ENCODE measurements at places on chromosomes 5 and 9.
A peak's percentile ranks its signal among the peaks of the same experiment; 100 is the strongest.

DNA sequence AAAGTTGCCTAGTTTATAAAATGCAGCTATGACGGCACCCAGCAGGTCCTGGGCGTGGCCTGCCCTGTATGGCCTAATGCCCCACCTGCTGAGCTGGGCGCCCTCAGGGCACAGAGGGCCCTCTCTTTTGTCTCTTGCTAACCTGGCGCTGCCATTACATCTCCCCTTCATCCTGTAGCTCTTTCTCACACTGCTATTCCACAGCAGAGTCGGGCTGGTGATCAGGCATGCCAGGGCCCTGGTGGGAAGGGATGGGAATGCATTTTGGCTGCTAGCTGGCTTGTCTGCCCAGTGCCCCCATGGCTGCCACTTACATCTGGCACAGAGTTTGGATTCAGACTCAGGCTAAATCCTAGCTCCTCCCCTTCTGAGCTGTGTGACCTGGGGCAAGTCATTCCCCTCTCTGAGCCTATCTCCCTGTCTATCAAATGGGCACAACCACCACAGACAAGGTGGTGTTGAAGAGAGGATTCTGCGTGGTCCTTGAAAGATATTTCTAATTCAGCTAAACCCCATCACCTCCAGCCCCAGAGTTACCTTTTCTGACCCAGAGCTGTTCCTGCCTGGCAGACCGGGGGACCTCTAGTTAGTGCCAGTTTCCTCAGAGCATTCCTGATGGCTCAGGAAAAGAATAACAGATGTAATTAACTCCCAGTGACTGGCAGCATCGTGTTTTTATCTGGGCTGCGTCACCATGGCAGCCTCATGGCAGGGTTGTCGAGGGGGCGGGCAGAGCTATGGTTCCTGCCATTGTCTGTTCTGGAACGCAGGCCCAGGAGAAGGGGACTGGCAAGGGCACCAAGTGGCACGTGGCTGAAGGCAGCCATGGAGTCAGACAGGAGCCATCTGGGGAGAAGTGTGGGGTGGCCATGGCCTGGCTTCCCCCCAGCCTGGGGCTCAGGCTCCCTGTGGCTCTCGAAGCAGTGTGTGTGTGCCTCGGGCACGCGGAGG lies 6.3 kb downstream of the PRR7 start:
- no peak for DNase-seq

- DNase-seq: peak; percentile 42
Observed at GRCh38 chr5:126354012-126354857, 69.0 kb upstream of the GRAMD2B start.

DNA sequence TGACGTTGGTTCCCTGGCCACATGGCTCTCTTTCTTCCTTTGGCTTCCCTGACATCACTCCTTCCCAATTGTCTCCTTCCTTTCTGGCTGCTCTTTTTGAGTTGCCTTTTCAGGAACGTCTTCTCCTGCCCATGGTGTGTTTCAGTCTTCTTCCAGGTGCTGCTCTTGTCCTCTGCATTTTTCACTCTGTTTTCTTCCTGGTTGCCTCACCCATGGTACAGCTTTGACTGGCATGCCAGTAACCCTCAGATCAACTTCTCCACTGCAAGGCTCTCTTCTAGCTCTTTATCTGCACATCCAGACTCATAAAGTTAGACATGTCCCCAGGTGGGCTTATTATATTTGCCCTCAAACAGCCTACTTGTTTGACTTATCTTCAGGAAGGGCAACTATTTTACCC lies 91.0 kb upstream of the ANKH start:
- no peak for DNase-seq

GRCh38 chr5:177123789-177124485 lies 9.6 kb upstream of the NSD1 start:
- DNase-seq: no peak

DNA sequence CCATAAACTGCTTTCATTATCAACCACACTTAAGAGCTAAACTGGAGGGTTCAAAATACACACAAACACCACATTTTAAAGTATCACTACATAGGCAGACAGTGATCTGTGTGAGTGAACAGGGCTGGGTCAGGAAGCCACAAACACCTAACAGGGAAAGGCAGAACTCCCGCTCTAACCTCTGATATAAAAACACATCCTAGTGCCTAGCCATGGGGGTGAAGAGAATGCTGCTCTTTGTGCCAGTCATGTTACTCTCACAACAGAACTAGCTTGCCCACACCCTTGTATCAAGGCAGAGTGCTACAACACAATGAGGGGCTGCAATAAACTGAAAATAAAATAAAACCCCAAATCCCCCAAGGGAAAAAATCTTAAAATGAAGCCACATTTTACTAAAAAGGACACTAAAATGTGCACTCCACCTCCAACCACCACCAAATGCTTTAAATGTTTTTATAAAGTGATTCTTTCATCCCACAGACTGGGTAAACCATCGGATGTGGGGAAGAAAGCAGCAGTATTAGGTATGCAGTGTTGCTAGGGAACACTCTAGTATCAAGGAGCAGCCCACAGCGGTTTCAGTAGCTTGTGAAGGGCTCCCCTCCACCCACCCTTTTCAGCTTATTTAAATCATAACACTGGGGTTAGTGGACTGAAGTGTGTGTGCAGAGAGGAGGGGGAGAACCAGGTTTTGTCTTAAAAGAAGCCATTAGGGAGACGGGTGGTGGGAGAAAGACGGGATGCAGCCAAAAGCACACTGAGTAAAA lies 64.5 kb downstream of the TMEM161B start:
- DNase-seq: peak; percentile 54

GRCh38 chr5:176561259-176561658 lies 12.1 kb downstream of the CDHR2 start:
- no peak for DNase-seq

GRCh38 chr5:1511651-1512540 lies 11.9 kb downstream of the LPCAT1 start:
- no peak for DNase-seq

DNA sequence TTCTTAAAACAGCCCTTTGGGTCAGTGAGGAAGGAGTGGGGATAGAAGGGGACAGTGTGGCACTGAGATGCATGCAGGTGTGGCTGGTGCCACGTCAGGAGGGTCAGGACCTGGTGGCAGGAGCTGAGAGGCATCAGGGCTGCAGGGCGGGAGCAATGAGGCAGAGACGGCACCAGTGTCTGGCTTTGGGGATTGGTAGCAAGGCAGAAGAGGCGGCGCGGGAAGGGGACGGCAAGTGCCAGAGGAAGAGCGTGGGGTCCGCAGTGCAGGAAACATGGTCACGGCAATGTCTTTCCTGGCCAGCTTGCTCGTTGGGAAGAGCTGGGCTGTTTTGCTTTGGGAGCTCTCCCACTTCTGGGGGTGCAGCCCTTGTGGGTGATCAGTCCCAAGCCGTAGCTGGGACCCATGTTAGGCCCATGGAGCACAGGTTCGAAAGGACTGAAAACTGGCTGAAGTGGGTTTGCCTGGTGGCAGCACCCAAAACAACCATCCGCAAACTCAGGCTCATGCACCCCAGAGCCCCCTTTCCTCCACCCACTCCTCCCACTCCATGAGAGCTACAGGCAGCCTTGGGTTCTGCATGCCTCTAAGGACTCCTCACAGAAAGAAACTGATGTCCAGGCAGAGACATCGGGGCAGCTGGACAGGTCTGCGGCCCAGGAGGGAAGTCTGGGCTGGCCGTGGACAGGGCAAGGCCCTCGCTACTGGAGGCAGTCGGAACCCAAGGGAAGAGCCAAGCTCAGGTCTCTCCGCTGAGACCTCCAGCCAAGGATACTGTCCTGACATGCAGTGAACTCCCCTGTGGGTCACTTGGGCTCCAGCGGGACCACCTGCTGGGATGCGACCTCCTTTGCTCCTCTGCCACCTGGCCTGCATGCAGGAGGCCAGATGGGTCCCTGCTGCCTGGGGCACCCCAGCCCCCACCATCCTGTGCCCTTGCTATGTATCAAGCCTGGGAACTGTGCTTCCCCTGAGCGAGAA lies 104.4 kb downstream of the ZNF354C start:
- no peak for DNase-seq

DNA sequence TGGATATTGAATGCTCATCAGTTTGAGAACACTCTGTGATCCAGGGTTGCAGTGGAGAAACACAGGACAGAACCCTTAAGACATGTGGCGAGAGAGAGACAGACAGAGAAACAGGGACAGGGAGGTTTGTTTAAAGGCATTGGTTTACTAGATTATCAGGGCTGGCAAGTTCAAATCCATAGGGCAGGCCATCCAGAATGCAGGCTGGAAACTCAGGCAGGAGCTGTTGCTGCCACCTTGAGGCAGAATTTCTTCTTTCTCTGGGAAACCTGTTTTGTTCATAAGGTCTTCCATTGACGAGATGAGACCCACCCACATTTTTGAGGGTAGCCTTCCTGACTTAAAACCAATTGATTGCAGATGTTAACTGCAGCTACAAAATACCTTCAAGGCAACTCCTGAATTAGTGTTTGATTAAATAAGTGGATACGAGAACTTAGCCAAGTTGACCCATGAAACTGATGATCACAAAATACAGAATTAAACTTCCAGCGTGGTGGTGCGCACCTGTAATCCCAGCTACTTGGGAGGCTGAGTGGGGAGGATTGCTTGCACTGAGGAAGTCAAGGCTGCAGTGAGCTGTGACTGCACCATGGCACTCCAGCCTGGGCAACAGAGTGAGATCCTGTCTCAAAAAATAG lies 55.9 kb downstream of the NSUN2 start:
- DNase-seq: peak; percentile 32

GRCh38 chr9:130433168-130433946 lies 11.4 kb upstream of the ASS1 start:
- DNase-seq: peak; percentile 24

DNA sequence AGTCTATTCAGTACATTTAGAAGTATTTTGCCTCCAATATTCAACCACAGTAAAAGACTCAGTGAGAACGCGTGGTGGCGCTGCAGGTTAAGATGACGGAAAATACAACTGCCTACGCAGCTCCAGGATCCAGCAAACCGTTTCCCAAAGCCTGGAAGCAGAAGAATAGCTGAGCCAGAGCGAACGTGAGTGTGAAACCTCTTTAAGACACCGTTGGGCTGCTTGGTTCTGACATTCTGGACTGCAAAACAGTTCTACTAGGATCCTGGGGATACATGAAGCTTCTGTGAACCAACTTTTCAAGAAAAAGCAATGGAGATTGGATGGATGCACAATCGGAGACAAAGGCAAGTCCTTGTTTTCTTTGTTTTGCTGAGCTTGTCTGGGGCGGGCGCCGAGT lies at the start of gene PCDHB16:
TSS of gene PCDHB16 (plus strand) at position 140 of the 400 bp plus-strand sequence. CDS start at position 313, 173 bp downstream.
- no peak for DNase-seq

DNA sequence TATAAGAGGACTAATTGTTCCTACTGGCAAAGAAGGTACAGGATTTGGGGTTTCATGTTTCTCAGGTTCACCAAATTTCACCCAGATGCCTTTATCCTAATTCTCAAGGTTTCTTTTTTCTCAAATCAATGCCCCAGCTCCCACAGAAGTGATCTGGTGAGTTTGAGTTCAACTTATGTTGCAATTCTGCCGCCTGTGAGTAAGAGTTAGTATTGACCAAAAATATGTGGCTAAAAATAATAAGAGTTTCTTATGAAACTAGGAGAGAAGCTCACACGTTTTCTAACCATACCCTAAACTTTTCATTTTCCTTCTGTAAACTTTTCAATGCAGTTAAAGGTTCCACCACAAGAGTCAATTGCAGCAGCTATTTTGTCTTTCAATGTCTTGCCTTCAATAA lies 15.1 kb downstream of the SLCO6A1 start:
- DNase-seq: no peak

DNA sequence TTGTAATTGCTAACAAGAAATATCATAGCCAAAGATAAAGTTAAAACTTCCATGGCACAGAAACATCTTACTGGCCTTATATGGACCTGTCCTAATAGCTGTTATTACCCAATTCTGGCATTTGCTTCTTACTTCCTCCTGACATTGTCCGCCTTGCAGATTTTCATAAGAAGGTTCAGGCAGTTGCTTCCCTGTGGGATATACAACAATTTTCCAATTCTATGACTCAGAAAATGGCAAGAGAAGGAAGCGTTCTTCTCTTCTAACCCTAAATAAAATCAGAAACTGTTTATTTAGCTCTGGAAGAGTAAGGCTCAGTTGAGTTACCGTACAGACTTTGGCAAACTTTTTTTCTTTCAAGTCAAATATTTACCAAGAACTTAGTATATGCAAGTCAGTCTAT lies 1.7 kb downstream of the PRKAA1 start:
- no peak for DNase-seq

DNA sequence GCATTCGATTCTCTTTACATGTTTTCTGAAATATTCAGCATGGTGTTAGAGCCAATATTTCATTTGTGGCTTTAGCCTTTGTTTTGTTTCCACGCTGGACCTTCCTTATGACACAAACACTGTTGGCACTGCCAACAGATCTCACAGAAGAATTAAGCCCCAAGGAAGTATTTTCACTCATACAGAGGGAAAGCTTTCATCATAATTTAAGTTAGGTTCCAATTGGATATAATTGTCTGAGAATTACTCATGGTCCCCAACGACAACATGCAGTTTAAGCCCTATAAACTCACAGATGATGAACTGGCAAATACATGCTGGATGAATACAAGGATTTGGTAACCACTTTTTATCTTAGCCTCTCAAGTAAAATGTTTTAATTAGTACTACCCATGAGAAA lies 259.5 kb downstream of the EBF1 start:
- DNase-seq: no peak

GRCh38 chr5:96691503-96692303 lies 29.5 kb downstream of the CAST start:
- DNase-seq: no peak

DNA sequence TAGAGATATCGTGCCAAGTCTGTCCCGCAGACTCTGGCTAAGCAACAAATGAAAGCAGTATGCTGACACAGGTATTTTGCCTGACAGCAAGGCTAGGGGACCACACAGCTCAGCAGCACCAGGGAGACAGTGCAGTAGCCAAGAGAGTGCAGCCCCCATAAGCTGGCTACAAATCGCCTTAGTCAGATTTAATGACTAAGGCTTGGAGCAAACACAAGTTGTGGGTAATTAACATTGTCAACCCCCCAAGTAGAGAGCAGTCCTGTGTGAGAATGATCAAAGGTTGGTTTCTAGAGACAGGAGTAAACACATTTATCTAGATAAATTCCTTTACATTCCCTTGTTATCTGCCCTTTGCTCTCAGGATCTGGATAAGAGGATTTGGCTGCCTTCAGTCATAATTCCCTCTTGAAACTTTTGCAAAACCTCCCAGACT lies 1434.5 kb upstream of the CDH6 start:
- no peak for DNase-seq

GRCh38 chr9:127980060-127980705 lies 606 bp downstream of the EEIG1 start:
- no peak for DNase-seq

GRCh38 chr9:136996361-136997292 lies at the start of gene CLIC3:
CLIC3 (minus strand) TSS chr9:136996568; CDS start chr9:136996543, 25 bp downstream.
- DNase-seq: peak; percentile 11

- DNase-seq: peak; percentile 98
Observed at GRCh38 chr5:91380491-91381238, 2.5 kb downstream of the ARRDC3 start.

DNA sequence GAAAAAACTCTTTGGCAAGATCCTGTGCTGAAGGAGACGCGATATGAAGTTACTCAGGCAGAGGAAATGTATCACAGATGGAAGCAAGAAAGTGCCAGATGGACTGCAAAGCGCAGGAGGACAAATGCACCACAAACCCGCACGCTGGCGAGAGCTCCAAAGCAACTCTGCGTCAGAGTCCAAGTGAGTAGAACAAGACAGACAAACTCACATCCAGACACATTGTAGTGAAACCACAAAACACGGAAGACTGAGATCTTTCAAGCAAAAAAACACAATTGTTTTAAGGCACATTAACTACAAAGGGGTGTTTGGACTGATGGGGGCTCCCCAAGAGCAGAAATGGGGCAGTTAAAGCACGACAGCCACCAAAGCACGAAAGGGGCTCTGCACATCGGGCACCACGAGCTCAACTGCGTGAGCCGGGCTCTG lies 39.2 kb upstream of the NKD2 start:
- DNase-seq: no peak

Measured in activated CD4-positive, alpha-beta T cell treated with anti-CD3 and anti-CD28 coated beads, Interleukin-2, Interleukin-4, amounts not matched to agents 100 ng/mL and 50 ng/mL, durations not matched to agents 16 hours and 8 hours (primary cell).